AML-193 (cell line): ENCODE measurements at places on chromosomes 1 and 21.

DNA sequence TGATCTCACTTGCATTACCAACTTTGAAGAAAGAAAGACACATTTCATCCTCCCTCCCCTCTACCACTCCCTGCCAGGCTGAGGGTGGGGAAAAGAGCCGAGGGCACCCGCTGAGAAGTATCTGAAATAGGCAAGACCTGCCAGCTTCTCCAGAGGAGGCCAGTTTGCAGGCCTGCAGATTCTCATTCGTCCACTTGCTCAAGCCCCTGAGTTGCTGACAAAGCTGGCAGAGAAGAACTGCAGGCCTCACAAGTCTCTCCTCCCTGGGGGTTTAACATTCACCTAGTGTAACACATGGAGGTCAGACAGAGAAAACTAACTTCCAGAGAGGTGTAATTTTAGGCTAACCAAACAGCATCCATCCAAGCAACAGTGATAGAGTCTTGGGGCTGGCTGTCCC, 376.4 kb downstream of the HHAT start:
- no peak for DNase-seq

DNA sequence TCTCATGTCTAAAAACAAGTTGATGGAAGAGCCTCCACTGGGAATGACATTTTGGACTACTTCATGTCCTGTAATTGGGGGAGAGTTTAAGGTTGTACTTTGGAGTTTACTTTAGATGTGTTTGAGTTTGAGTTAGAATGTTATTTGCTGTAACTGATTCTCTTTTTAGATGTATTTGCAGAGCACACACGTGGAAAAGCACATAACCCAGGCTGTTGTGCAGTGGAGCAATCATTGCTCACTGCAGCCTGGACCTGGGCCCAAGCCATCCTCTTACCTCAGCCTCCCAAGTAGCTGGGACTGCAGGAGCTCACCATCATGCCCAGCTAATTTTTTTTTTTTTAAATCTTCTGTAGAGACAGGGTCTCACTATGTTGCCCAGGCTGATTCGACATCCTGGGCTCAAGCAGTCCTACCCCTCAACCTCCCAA, 36.7 kb upstream of the SH3D21 start:
- DNase-seq: no peak

GRCh38 chr1:109564194-109564878, 15.9 kb downstream of the GNAI3 start:
- DNase-seq: no peak

GRCh38 chr1:5423109-5423508, 569.1 kb downstream of the NPHP4 start:
- DNase-seq: no peak

DNA sequence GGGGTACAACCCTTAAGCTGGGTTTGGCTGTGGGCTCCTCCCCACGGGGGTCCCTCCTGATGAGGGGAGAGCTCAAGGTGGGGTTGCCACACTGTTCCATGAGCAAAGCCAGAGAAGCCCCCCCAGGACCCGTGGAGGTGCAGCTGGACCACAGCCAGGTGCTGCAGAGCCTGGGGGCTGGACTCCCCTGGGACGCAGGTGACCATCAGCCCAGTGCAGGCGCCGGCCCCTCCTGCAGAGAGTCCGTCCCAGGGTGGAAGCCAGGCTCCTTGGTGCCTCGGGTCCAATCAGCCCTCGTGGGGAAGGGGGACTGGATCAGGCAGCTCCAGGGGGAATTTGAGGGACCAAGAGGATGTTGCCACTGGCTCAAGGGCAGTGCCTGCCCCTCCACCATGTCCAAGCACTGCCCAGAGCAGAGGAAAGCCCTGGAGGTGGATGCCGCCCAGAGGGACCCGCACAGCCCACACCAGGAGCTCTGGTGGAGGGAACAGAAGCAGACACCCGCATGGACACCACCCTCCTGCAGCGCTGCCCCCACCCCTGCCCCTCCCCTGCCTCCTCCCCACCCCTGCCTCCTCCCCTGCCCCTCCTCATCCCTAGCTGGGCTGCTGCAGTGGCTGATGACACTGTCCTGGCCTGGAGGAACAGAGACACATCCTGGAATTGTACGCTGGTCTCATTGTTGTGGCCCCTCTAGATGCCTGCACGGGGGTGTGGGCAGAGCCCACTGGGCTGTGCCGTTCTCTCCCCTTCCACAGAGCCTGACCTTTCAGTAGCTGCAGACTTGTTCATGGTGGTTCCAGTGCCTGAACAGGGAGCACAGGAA, 30.8 kb upstream of the COL18A1 start:
- DNase-seq: no peak
